Aorta (tissue), 5 donors: ENCODE measurements at places on chromosomes 4 and X. TPM values are rescaled to one million over a fixed set of nuclear protein-coding genes. Genes with fewer than 3 reads are reported as not detected.

The TCP11X2 gene
- not detected for total RNA-seq

The GYPE gene
- total RNA-seq: 3.9 TPM

The ARHGAP24 gene
- total RNA-seq: 33.6 TPM

The BANK1 gene
- 1.5 TPM for total RNA-seq

The TBCK gene
- total RNA-seq: 64.1 TPM

The RRH gene
- 0.27 TPM for total RNA-seq

The FAM13A gene
- 27.8 TPM for total RNA-seq

The UGT2B15 gene
- not detected for total RNA-seq

The PNMA5 gene
- total RNA-seq: not detected

The LIN54 gene
- 9.7 TPM for total RNA-seq

The TMPRSS11B gene
- not detected for total RNA-seq

The ARMCX5 gene
- 7.3 TPM for total RNA-seq

The NDST3 gene
- total RNA-seq: not detected

The SMARCA5 gene
- 39.0 TPM for total RNA-seq

The ARSD gene
- 18.7 TPM for total RNA-seq

The CFAP299 gene
- not detected for total RNA-seq
